ENCODE measurements at places on chromosomes 3 and 15.

DNA sequence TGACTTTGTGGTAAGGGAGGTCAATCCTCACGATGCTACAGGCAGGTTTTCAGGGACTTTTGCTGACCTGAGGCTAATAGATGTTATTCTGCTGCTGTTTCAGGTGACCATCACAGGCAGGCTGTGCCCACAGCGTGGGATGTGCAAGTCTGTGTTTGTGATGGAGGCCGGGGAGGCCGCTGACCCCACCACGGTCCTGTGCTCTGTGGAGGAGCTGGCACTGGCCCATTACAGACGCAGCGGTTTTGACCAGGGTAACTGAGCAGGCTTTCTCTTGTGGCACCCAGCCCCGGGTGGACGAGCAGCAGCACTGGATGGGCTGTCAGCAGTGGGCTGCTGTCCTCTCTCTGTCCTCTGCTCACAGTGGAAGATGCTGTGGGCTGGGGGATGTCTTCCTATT is 22.0 kb downstream of the FAN1 start:
- no peak for DNase-seq

DNA sequence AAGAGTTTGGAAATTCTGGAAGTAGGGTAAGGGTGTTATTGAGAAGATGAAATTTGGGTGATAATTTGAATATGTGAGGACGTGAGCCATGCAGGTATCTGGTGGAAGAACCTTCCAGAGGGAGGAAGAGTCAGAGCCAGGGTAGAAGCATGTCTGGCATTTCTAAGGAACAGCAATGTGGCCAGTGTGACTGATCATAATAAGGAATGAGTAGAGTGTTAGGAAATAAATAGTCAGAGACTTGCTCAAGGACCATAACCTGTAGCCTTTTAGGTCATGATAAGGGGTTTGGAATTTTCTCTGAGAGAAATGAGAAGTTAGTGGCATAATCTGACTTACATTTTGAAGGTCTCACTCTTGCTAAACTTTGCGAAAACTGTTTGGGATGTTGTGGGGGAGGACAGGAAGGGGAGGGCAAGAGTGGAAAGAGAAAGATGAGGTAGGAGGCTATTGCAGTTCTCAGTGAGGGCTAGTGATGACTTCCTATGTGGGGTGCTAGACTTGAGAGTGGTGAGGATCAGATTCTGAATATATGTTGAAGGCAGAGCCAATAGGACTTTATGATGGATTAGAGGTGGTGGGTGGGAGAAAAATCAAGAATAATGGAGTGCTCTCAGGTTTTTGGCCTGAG is 568.3 kb downstream of the AGBL1 start:
- DNase-seq: no peak

DNA sequence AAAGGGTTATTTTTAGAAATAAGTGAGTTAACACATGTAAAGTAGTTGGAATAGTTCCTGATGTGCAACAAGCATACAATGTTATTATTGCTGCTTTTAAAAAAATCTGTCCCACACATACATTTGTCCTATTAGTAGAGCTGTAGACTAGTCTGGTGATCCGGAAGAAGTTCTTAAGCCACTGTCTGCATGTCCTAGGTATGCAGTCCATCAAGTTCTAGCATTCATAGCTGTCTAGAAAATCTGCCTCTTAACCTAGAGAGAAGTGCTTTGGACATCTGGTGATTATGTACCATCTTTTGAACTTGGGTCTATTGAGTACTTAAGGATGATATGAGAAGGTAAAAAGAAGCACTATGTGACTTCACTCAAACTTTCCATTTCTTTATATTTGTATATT is 439.9 kb upstream of the NAALADL2 start:
- DNase-seq: no peak

- no peak for DNase-seq
Observed at GRCh38 chr3:59069838-59070237, 20.0 kb upstream of the CFAP20DC start.

DNA sequence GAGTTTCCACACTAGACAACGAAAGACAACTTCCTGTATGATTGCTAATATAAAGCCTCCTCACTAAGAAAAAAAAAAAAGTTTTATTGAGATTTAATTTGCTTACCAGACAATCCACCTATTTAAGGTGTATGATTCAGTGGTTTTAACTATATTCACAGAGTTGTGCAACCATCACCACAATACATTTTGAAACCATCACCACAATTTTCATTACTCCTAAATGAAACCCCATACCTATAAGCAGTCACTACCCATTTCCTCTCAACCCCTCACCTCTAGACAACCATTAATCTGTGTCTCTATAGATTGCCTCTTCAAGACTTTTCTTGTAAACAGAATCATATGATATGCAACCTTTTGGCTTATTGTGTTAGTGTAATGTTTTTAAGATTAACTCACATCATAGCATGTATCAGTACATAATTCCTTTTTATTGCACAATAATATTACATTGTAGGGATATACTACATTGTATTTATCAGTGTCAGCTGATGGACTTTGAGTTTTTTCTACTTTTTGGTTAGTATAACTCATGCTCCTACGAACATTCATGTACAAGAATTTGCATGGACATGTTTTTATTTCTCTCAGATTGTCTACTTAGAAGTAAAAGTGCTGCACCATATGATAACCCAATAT is 339.7 kb downstream of the NLGN1 start:
- DNase-seq: no peak

- peak; percentile 90 for DNase-seq
Observed at GRCh38 chr3:15098503-15099363, at the start of gene RBSN. TSS of gene RBSN (minus strand) at chr3:15099148. CDS start at chr3:15096120, 3,028 bp downstream.

GRCh38 chr3:196537319-196537984 is 22.3 kb upstream of the SMCO1 start:
- no peak for DNase-seq

DNA sequence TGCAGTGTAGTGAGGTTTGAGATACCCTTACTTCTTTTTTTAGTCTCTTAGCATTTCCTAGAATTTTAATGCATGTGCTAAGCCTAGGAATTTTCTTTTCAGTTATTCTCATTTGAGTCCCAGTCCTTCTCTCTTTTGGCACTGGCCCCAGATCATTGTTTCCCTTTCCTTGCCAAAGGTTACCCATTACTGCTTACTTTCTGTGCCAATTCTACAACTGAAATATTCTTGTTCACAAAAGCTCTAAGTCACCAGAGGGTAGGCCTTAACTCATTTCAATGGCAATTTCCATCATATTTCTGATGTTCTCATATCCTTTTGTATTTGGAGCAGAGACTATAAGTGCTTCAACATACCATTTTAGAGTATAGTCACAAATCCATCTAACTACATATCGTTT is 199.6 kb upstream of the CBLB start:
- no peak for DNase-seq

- no peak for DNase-seq
Observed at GRCh38 chr3:46659285-46659684, 34.2 kb downstream of the ALS2CL start.

GRCh38 chr3:115699706-115700105 is 76.4 kb downstream of the GAP43 start:
- no peak for DNase-seq

DNA sequence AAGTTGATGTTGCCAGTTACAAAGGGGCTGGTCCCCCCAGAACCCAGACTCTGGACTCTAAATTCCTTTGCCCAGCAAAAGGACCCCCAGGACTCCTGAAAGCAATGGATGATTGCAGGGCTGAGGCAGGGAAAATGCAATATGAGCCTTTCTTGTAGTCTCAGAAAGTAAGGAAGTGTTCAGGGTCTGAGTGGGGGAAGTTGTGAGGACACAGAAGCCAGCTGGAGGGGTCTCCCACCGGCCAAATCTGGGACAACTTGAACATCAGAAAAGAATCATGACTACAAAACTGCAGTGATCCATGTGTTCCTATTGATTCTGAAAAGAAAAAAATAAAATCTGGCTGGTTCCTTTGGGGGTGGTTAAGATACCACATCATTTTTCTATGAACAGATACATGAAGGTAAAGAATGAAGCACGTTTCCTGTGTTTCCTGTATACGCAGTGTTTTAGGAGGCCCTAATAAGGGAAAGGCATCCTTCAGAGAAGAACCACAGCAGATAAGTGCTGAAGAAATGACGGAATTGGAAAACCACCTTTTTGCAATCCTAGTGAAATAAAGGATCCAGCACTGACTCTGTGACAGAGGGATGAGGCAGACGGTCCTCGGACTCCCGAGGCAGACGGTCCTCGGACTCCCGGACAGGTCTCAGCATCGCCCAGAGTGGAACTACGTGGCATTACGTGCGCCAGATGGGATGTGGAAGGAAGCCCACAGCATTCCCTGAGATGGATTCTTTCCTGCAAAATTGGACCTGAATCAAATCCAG is 22.2 kb upstream of the GRIP2 start:
- DNase-seq: no peak

GRCh38 chr3:128372707-128373533 is 93.8 kb downstream of the DNAJB8 start:
- no peak for DNase-seq

- no peak for DNase-seq
Observed at GRCh38 chr15:70781236-70781635, 17.9 kb upstream of the UACA start.

DNA sequence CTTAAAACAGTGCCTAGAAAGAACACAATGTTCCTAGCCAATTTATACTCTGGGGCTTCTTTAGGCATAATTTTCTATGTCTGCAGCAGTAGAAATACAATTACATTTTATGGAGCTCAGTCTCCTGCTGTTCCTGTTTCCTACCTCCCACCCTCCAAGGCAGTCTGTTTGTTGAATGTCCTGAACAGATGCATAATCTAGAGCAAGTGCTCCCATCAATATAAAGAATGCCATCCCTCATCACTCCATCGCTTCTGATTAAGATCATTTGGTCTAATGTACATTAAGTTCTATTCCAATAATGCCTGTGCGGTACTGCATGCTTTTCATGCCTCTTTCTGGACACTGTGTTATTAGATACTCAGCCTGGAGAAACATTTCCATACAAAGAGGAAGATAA is 869.8 kb upstream of the CFAP20DC start:
- no peak for DNase-seq

GRCh38 chr3:136562026-136562425 is 190.2 kb downstream of the STAG1 start:
- DNase-seq: no peak

DNA sequence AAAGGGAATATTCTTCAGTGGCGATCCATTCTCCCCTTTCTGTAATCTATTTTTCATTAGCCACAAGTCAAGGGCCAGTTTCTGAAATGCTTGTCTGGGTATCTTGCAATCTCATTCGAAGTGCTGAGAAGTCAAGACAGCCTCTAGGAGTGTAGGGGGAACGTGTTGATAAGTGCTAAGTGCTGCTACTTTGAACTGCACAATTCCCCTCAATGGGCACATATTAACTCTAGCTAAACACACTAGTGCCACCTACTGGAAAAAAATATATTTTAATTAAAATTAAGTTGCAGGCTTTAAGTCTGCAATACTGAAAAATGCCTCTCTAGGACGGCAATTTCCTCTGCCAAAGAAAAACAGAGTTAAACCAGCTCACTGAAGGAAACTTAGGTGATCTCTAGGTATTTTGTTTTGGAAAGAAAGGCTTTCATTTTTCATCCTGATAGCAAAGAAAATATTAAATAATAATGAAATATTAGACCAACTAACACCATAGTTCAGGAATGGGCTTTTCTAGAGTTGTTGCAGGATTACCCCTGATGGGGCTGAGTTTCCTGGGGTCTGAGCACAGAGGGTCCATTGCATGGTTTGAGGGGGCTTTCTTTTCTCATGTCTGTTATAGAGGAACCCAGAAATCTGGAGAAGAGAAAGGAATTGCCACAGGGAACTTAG is 181.9 kb upstream of the KBTBD8 start:
- peak; percentile 18 for DNase-seq

DNA sequence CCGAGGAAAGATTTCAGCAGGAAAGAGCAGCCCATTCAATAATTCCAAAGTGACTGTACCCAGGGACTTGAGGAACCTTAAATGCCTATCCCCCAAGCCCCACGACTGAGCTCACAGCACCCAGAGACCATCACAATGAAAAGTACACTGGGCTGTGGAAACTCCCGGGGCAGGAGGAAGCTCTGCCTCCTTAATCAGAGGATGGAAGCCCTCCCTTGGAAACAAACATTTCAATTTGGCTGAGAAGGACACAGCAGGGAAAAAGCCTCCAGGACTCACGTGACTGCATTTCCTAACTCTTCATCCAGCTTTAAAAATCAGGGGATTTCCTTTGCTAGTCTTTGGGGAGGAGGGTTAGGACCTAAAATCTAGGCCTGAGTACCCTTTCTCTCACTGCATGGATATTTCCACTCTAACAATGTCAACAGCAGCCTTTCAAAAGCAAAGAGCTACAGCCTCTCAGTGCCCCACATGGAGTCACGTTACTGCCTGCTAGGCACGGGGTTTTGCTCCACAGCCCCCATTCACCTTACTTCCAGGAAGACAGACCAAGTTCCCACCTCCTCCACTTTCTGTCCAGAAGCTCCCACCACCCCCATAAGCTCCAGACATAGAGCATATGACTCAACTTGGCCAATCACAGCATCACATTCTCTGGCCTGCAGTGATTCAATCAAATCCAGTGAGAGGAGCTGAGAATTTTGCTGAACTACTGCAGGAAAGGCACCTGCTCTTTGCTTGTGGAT is 68.9 kb upstream of the WNT5A start:
- no peak for DNase-seq

- DNase-seq: no peak
Observed at GRCh38 chr15:57445872-57446271, 69.6 kb downstream of the CGNL1 start.

GRCh38 chr3:39267631-39268548 is 11.9 kb downstream of the CX3CR1 start:
- no peak for DNase-seq

DNA sequence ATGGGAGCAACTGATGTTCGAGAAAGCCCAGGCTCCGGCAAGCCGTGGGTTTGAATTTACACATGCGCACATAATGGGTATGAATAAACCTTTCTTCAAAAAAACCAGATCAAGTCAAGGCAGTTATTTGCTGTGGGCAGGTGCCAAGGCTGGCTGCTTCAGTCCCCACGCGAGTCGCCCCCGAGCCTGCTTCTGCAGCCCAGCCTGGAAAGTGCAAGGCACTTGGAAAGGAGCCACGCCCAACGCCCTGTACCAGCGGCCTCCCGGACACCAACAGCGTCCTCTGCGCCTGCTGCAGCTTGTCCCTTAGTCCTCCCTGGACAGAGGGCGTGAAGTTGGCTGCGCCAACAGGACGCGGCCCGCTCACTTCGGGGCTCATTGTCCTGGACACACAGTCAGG is 68.9 kb downstream of the KLF15 start:
- DNase-seq: no peak

- no peak for DNase-seq
Observed at GRCh38 chr3:13296662-13297061, 123.5 kb downstream of the NUP210 start.

DNA sequence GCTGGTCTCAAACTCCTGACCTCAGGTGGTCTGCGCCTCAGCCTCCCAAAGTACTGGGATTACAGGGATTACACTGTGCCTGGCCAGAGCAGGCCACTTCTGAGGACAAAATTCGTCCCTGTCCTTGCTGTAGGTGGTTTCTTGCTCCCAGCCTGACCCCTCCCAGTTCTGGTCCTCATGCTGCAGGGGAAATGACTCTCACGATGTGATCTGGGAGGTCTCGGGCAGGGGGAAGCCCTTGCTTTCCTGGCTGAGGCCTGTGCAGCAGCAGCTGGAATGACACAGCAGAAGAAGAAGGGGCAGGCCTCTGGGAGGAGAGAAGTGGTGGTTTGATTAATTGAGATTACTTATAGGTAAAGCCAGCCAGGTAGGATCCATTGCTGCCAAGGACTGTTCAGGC is 39.3 kb downstream of the MEGF11 start:
- no peak for DNase-seq
